ENCODE measurements at places on chromosomes 5 and 9.

GRCh38 chr9:93603906-93604326, 27.5 kb downstream of the PHF2 start:
- DNase-seq: no peak

DNA sequence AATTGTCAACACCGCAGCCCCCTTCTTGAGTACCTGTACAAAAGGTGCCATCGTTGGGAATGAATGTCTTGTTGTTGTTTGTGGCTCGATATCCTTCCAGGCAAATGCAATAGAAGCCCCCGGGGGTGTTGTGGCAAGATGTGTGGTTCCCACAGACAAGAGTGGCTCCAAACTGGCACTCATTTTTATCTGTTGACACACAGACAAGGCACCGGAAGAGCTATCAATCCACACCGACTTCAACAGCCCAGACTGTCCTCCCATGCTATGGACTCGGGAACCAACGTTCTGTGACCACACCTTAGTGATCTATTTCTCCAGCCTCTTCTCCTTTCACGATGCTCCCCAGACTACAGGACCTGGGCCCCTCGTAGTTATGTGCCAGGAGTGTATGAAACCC, 25.9 kb downstream of the SUSD1 start:
- no peak for DNase-seq

DNA sequence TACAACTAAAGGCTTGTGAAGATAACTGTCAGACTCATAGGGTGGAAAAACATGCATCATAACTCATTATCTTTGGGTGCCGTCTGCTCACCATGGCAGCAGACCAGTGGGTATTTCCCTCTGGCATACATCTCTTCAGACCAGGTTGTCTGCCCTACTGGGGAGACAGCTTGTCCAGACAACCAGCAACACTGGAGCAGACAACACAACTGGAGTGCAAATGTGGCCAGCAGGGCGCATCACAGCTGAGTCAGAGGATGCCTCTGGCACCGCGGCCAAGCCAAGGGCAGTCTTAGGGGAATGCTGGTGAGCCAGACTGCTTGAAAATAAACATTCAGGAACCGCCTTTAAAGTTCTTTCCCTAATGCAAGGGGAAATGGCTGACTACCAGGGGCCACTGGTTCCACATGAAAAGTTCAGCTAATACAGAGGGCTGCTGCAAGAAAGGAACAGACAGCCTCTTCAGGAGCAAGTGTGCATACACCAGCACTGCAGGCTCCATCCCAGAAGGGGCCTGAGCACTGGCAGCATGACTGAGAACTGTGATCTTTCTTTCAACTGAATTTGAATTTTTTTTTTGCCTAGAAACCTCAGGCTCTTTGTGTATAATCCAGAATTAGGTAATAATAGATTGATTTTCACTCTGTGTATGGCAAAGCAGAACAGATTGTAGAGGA, 77.3 kb downstream of the MAMDC2 start:
- no peak for DNase-seq

- DNase-seq: no peak
Observed at GRCh38 chr5:55601204-55601618, 66.4 kb upstream of the PLPP1 start.

DNA sequence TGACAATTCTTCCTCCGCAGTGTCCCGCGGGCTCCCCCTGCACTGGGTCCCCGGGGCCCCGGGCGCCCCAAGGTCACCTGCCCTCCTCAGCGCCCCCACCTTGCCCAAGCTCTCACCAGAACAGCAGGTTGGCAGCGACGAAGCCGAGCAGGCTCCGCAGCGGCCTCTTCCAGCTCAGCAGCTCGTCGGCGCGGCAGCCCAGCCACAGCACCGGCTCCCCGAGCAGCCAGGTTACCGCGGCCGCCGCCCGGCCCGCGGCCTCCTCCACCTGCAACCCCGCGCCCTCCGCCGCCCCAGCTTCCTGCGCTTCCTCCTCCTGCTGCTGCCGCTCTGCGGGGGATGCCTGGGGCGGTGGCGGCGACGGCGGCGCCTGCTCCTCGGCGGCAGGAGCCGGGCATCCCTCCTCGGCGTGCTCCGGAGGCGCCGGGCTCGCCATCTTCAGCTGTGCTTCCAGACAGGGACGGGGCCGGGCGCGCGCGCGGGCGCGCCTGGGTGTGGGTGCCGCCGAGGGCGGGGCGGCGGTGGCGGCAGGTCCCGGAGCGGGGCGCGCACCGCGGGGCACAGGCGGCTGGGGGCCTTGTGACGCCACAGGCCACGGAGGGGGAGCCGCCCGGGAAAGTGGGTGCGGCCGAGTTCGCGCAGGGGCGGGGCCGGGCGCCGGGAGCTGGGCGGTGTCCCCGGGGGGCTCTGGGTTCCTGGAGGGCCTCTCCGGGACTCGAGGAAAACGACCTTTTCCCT, at the start of gene RETREG1:
TSS of gene RETREG1 (minus strand) at position 462 of the 738 bp plus-strand sequence. CDS start at position 436, 26 bp downstream.
- DNase-seq: no peak

DNA sequence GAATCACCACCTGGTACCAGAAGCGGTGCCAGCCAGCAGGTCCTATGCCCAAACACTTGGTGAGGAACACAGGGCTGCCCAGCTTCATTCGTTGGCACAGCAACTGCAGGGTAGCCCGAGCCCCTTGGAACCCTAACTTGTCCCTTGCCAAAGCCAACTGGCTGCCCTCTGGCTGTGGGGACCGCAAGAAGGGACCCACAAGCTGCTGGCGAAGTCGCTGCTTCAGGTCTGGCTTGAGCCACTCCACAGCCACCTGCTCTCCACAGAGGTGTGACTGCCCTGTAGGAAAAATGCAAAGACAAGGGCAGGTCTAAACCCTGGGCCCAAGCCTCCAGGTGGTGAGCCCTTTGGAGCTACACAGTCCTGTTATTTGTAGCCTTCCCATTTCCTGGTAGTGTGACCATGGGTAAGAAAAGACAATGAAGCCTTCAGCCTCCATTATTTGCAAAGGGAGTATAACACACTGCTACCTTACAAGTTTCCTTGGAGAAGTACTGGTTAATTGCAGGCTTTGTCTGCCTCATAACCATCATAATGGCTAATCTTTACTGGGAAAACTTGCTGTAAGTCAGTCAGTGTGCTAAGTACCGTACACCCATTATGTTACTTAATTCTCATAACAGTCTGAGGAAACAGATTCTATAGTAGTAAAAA, 1.8 kb downstream of the DND1 start:
- DNase-seq: no peak

GRCh38 chr9:127538849-127539258, 73.2 kb upstream of the STXBP1 start:
- no peak for DNase-seq

DNA sequence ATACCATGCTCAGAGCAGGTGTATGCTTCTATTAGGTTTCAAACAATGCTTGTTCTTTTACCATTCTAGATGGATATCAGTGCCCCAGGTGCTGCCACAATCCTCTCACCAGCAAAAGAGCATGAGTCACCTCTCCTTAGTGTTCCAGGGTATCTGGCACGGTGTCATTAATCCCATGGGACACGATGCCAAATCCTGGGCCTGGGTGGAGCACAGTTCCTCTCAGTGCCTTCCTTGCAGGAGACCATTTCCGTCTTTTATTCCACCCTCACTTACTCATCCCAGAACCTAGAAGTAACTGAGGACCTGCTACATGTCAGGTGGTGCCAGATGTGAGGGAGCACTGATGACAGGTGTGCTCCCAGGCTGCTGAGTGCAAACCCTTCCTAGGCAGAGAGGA, 1.3 kb upstream of the OR13J1 start:
- no peak for DNase-seq

GRCh38 chr5:88452820-88453219, 184.2 kb upstream of the TMEM161B start:
- no peak for DNase-seq

DNA sequence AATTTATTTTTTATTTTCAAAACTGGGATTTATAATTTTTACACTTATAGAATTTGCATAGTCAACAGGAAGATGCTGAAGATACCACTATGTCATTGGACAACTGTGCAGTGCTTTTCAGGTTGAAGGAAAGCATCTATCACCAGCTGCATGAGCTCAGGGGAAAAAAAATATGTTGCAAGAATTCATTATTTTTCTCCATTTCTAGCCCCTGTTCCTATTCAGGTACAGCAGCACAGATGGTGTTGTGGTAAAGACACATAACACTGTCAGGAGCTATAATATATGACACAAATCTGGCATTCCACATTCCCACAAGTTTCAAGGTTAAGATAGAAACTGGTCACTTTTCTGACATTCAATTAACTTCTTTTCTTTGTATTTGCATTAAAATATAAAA, 1088.6 kb downstream of the MAT2B start:
- no peak for DNase-seq

GRCh38 chr9:107710546-107710945, 221.0 kb upstream of the KLF4 start:
- DNase-seq: no peak

DNA sequence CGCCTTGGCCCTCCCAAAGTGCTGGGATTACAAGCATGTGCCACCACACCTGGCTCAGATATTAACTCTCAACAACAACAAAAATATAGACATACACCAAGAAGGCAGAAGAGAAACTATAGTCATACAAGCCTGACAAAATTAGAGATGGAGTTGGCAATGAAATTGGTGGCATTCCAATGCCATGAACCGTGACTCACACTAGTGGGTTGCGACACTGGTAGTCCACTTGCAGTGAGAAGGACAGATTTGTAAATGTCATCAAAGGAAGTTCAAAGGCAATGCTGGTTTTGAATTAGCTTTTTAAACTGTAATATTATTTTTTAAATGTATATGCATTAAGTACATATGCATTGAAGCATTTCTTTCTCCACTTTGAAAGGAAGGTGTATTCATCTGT, 8.5 kb upstream of the DNAJC25 start:
- DNase-seq: no peak

DNA sequence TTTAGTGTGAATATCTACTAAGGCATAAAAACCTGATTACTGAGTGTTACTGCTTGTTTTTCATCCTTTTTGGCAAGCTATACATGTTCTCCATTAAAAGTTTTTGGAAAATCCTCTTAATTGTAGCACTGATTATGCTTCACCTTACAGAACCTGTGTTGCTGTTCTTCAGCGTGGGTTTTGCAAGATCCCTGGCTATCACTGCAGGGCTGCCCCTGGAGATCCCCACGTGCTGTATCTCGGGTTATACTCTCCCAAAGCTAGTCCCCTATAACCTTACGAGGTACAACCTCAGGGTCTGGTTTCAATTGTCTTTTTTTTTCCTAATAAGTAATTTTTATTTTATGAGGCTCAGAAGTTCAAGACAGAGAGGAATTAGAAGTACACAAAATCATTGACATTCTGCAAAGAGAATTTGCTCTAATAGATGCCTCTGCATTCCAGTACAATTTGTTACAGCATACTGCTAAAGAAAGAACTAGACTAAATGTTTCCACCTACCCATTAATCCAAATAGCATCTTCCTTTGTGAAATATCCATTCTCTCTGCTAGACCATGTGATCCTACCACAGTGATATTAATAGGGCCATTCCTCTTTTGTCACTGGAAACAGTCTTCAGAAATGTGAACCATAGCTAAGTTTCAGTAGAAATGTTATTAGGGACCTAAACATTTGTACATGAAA, 25.8 kb upstream of the CAMK4 start:
- DNase-seq: no peak

GRCh38 chr5:10768328-10768899, 7.4 kb upstream of the DAP start:
- DNase-seq: no peak

DNA sequence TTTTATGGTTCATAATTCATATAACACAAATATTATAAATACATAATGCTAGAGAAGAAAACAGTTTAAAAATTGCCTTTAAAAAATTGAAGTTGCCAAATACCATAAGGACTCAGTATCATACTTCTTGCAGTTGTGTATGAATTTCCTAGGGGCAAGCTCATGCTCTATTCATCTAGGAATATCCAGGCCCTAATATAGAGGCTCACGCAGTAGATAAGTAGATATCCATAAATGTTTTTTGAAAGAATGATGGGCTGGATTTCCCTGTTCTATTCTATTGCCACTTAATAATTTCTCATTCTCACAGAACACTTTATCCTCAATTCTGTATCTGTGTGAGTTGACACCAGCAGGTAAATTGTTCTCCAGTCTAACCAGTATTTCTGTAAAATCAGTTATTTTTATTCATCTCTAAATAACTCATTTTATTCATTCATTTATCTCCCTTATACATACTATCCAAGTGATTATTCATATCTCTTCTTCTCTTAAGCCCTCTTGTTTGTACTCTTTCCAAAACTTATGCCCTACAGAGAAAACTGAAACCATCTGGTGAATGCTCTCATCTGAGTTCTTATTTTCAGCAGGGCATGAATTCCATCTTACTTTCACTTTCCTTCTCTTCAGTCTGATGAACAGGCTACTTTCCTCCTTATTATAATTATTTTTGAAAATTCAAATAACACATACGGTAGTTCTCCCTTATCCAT, 97.1 kb downstream of the SLC44A1 start:
- DNase-seq: no peak

GRCh38 chr9:21502586-21502985, 20.5 kb upstream of the IFNE start:
- DNase-seq: no peak

- DNase-seq: no peak
Observed at GRCh38 chr9:35537913-35538312, 48.0 kb downstream of the RUSC2 start.

- DNase-seq: no peak
Observed at GRCh38 chr9:90457386-90458190, 185.0 kb downstream of the DIRAS2 start.

DNA sequence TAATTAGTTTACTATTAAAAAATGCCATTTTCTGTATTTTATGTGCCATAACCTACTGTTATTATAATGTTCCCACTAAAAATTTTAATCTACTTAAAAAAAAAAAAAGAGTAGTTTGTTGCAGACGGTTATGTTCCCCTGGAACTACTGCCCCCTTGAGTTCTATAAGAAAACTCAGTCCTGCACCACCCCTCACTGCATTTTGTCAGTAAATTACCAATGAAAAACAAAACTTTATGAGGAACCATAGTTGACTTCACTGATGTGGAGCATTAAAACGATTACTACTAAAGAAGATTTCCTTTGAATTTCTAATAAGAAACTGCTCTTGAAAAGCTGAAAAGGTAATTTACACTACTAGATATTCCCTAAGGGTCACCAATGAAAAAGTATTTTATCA, 288.7 kb downstream of the FBXL17 start:
- no peak for DNase-seq

DNA sequence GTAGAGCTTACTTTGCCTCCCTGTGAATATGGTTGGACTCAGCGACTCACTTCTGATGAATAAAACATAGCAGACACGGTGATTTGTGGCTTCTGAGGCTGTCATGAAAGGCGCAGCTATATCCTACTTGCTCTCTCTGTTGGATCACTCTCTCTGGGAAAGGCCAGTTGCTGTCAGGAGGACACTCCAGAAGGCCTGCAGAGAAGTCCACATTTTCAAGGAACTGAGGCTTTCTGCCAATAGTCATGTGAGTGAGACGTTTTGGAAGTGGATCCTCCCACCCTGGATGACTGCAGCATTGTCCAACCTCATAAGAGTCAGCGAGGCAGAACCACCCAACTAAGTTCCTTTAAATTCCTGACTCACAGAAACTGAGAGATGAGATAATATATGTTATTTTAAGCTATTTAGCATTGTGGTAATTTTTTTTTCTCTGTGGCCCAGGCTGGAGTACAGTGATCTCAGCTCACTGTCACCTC, 156.0 kb upstream of the MAST4 start:
- DNase-seq: no peak

All from GDM1 (cell line).